ENCODE measurements at places on chromosomes 13 and 19.

GRCh38 chr19:49473868-49474541, at the start of gene FLT3LG:
Gene FLT3LG, plus strand, starts transcription at chr19:49474215. Its CDS starts 425 bp downstream, at chr19:49474640.
- no peak for DNase-seq

GRCh38 chr19:16569609-16570320, 2.5 kb downstream of the SLC35E1 start:
- DNase-seq: no peak

GRCh38 chr13:30565658-30566057, 52.1 kb upstream of the USPL1 start:
- DNase-seq: no peak

GRCh38 chr13:33285420-33286124, at the start of gene STARD13:
Gene STARD13, minus strand, starts transcription at chr13:33285755. Its CDS starts 117 bp downstream, at chr13:33285638.
- peak; percentile 96 for DNase-seq

DNA sequence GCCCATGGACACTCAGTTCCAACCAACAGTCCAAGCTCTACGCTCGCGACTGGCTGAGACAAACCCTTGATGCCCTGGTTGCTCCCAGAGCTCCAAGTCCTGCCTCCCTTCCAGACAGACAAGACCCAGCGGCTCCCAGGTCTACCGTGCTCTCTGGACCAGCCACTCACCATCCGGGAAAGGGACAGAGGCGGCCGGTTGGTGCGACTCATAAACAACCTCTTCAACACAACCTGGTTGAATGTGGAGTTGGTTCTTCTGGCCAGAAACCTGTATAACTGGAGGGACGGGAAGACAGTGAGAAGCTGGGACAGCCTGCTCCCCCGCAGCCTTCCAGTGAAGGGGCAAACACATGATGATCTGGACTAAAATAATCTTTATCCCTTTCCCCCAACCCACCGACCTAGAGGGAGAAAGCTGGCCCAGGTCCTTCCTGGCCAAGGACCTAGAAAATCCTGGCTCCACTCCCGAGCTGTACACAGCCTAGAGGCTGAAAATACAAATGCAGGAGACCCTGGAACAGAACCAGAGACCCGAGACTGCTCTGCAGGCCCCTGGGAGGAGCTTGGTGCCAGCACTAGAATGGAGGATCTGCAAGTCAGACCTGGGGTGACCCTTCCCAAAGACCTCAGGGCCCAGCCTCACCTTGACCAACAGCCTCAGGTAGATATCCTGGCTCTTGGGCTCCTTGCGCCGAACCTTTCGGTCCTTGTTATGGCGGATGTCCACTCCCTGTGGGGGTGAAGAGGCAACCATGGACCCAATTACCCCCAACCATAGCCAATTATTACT, 1.6 kb downstream of the RPL18 start:
- DNase-seq: no peak

Data from AG09319 (cell line).